Posterior vena cava (tissue), 2 donors: ENCODE measurements at places on chromosomes 1 and 21.

DNA sequence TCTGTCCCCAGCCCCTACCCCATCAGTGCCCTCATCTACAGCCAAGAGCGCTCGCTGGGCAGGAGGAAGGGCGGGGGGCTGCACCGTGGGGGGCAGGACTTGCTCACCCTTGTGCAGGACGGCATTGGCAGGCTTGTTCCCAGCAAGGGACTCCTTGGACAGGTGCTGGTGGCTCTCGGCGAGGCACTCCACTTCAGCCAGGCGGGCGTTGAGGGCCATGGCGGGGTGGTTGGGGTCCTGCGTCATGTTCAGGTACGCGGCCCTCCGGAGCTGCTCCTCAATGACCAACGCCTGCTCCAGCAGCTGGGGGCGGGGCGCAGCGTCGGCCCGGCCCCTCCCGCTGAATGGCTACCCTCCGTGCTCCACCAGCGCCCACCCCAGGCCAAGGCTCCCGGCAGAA is 64.0 kb downstream of the KCNAB2 start:
- no peak for DNase-seq

- no peak for DNase-seq
These were observed 96.0 kb downstream of the ATG4C start for GRCh38 chr1:62879962-62880361.

DNA sequence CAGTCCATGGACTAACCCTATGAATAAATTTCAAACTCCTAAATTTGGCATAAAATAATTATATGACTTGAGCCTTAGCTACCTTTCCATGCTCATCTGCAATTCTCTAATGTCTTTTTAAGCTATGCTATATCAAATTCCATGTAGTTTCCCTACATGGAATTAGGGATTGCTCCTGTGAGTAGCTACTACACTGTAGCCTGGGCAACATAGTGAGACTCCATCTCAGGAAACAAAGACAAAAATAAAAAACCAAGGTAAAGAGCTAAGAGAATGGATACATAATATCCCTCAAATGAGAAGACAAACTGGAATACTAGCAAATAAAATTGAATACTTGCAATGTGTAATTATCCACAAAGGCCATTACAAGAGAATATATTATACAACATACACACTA is 37.5 kb downstream of the ATP1B1 start:
- no peak for DNase-seq

- DNase-seq = no peak
These were observed 518 bp downstream of the PLOD1 start for GRCh38 chr1:11935057-11935412.

DNA sequence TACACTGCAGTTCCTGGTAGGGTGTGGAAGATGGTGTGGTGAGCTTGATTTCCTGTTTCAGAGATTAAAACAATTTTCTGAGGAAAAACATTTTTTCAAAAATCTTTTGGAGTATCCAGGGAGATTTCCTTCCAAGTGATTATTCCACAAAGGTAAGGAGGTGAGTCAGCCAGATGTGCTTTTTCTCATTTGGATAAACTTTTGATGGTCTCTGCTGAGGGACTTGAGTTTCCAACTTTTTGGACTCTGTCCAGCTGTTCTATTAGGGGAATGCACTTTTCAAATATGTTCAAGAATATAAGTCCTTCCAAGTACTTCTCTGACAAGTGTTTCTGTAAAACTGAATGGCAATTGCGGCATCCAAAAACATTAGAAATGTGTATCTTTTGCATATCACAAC is 628.8 kb upstream of the ADAMTS5 start:
- DNase-seq = no peak

- DNase-seq = no peak
These were observed 8.9 kb downstream of the PTPN14 start for GRCh38 chr1:214542275-214543199.

DNA sequence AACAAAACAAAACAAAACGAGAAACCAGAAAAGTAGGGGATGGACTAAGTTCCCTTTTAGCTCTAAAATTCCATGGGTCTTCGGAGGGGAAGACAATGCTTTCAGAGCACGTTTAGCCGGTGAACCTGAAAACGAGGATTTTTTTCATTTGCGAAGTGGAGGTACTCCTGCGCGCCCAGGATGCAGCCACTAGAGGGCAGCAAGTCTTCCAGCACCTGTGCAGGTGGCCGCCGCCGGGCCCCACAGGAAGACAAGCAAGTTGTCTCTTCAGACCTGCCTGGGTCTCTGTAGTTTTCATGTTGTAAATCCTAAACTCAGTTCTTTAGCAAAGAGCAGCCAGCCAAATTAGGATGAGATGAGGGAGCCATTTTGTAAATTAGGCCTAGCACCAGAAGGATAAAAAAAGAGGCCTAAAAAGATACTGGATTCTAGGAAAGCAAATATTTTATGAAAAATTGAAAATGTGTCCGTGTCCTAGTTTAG is 17.7 kb upstream of the SNX27 start:
- peak; percentile 90 for DNase-seq

GRCh38 chr1:85115933-85116332 is 67.6 kb upstream of the MCOLN3 start:
- DNase-seq = no peak

DNA sequence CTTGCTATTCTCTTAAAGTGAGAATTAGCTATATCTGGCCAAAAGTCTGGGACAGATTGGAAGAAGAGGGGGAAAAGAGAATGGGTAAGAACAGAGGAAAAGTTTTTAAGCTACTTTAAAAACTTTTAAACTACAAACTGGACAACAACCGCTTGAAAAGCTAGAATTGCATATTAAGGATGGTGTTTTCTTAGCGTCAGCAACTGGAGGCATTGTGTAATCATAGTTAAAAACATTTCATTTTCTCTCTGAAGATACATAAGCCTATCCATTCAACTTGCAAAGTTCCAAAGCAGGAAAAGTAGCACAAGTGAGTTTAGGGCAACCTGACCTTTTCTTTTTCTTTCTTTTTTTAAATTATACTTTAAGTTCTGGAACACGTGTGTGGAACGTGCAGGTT is 10.9 kb downstream of the PBX1 start:
- DNase-seq = no peak

DNA sequence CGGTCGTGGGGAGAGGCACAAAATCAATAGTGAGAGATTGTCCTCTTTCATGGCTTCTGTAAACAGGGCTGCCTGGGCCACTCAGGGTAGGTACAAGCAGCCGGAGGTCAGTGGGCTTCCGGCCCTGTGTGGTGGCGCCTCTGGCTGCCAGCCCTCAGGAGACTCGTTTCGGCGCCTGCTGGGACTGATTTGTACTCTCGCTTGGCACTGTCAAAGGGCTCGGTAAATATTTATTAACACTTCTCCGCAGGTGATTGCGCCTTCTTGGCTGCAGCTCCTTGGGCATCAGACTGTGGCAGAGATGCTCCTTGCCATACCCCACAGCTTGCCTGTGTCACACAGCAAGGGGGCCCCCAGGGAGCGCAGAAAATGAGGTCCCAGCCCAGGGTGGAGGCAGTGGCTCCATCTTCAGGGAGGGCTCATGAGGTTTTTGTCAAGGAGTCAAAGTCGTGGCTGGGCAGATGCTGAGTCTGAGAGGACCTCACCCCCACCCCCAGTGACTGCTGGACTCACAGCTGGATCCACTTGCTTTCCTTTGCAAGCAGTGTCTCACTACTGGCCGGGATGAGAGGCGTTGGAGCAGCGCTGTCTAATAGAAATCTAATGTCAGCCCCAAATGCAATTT is 262.5 kb downstream of the GRIK3 start:
- DNase-seq = peak; percentile 68

DNA sequence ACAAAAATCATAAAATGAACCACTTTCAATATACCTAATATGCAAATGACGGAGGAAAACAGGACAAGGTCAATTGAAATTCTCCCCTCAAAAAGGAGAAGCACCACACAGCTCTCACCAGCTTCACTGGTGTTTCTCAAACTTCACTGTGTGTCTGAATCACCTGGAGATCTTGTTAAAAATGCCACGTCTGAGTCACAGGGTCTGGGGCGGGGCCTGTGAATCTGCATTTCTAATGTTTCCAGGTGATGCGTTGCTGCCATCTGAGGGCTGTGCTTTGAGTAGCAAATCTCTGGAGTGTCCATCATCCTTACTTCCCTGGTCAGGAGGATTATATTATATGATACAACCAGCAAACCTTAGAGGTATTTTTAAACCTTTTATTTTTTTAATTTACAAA is 9.0 kb downstream of the CLDN19 start:
- no peak for DNase-seq

GRCh38 chr1:64884261-64885040 is 81.9 kb downstream of the JAK1 start:
- DNase-seq = no peak
